Fibroblast of skin of left biceps (primary cell): ENCODE measurements at places on chromosomes 1 and 21.

DNA sequence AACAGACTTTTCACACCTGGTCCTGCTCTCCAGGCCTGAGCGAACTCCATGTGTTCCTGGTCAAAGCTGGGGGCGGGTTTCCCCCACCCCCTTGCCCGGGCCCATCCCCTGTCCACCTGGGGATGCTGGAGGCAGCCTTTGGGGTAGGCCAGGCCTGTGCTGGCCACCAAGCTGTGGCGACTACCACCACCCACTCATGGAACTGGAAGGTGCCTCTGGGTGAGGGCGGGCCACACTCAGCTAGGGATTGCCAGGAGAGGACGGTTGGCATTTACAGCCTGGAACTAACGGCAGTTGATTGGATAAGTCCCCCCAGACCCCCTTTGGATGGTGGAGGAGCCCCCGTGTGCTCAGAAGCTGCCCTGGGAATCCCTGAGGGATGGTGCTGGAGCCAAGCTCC is 7.9 kb downstream of the S100B start:
- DNase-seq: no peak

GRCh38 chr1:240869071-240869470 is 257.1 kb upstream of the GREM2 start:
- DNase-seq: no peak

GRCh38 chr1:15525050-15526020 is 1.3 kb upstream of the DNAJC16 start:
- DNase-seq: no peak

- no peak for DNase-seq
These were observed 109.0 kb downstream of the HMGB4 start for GRCh38 chr1:33972676-33973395.

GRCh38 chr1:231091831-231092301 is 51.8 kb upstream of the FAM89A start:
- DNase-seq: no peak
